ENCODE measurements at places on chromosomes 12 and 14. TPM values are rescaled to one million over a fixed set of nuclear protein-coding genes. Genes with fewer than 3 reads are reported as not detected.

LTBP2 gene
- 0.20 TPM for total RNA-seq

- DNase-seq = no peak
Observed at GRCh38 chr12:4766445-4766844, 46.2 kb downstream of the GALNT8 start.

- DNase-seq = no peak
Observed at GRCh38 chr14:49928015-49928414, 35.1 kb downstream of the ARF6 start.

DNA sequence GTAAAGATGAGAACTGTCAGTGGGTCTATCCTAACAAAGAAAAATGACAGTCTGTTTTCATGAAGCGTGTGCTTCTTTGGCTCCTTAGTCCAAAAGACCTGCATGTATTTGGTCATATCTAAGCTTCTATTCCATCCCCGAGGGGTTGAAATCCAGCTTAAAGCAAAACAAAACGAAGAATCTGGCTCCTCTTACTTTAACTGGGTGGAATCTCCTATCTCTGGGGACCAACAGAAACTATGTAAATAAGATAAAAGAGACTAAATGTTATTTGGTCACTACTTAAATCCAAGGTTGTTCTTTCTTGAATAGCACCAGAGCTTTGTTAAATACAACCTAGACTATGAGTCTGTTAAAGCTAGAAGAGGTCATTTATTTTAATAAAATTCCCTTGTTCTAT lies 9.4 kb downstream of the IGF1 start:
- DNase-seq = no peak

GRCh38 chr12:79936670-79937069 lies 1.8 kb upstream of the PPP1R12A start:
- no peak for DNase-seq

- no peak for DNase-seq
Observed at GRCh38 chr12:99706736-99707473, 59.4 kb downstream of the GARIN6 start.

SSTR1 gene
- total RNA-seq = 0.04 TPM

DNA sequence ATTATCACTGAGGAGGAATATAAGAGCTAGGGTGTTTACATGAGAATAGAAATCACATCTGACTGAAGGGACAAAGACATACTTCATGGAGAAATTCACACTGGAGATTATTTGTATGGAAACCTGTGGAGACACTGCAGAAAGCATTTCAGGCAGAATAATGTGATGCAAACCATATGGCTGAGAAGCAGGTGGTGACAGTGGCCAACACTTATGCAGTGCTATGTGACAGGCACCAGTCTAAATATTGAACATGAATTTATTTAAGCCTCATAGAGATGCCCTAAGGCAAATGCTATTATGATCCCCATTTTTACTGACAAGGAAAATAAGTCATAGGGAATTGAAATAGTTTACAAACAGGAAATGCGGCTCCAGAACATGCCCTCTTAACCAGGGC lies 16.2 kb downstream of the ALG10B start:
- no peak for DNase-seq
